Stimulated activated CD4-positive, alpha-beta T cell treated with anti-CD3 and anti-CD28 coated beads, Interleukin-15, amount 100 ng/mL, for 24 hours (primary cell): ENCODE measurements at places on chromosomes 12 and 14.
A peak's percentile ranks its signal among the peaks of the same experiment; 100 is the strongest.

- DNase-seq, result peak; percentile 25
Observed at GRCh38 chr14:101879529-101880336, 84.6 kb upstream of the DYNC1H1 start.

- DNase-seq, result no peak
Observed at GRCh38 chr12:54975875-54976274, 8.7 kb downstream of the TESPA1 start.

DNA sequence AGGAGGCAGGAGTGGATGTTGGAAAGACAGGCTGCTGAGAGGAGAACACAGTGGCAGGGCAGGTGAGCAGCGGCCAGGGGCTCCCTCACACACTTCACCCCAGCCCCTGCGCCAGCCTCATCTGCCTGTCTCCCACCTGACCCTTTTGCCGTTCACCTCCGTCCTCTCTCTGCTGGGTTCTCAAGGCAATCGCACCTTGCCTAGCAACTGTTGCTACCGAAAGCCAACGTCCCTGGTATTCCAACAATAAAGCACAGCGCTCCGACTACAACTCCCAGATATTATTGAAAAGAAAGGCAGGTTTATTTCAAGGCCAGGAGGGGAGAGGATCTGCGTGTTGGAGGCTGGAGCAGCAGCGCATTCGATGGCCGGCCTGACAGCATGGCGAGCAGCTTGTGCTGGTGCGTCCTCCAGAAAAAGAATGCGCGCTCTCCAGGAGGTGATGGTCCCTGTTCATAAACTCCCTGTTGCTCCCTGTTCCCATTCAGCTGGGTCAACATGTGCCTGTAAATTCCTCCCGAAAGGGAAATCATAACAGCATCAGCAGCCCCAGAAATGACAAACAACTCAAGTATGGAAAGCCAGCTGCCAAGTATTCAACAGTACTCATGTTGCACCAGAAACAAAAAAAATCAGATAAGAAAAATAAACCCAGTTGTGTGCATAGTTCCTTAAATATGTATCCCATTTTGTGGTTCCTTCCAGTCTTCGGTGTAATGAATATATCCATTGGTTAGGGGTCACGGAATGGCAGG is 153.0 kb upstream of the DIO3 start:
- no peak for DNase-seq

DNA sequence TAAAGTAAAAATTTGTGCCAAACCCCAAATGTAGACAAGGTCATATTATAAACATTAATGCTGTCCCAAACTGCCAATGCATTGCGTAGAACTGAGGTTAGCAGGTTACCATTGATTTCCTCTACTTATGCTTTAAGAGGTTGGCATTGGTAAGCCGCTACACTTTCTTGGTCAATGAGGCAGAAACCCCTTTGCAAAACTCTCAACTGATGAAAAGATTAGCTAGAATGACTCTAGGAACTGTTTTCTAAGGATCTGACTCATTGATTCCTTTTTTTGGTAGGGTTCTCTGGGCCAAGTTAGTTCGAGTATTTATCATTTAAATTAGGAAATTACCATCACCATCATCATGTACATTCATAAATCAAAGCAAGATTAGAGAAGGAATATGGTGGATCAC is 44.6 kb downstream of the HMGA2 start:
- DNase-seq, result no peak

DNA sequence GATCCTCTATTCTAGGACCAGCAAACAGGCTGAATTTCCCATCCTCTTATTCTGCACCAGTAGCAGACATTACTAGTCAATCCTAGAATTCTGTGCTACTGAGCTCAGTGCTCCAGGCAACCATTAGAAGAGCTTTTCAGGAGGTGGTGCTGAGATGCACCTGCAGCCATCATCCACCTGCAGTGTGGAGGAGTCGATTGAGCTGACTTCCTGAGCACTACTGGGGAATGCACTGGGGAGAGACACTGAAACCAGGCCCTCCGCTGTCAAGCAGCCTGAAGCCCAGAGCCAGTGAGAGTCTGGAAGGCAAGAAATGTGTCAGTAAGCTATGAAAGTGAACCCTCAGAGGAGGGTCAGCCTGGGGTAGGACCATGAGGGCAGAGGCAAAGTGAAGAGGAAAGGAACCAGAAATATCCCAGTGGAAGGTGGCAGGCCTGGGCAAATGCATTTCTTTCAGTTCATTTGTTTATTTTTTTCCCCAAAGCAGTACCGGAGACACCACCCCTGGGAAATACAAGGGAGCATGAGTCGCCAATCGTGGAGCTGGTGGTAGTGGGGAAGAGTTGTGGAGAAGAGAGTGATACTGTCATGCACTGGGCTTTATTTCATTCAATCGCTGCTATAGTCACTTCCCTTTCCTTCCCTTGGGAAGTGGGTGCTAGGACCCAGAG is 23.0 kb upstream of the SERPINA4 start:
- no peak for DNase-seq

GRCh38 chr14:86143248-86143647 is 613.3 kb downstream of the FLRT2 start:
- no peak for DNase-seq

DNA sequence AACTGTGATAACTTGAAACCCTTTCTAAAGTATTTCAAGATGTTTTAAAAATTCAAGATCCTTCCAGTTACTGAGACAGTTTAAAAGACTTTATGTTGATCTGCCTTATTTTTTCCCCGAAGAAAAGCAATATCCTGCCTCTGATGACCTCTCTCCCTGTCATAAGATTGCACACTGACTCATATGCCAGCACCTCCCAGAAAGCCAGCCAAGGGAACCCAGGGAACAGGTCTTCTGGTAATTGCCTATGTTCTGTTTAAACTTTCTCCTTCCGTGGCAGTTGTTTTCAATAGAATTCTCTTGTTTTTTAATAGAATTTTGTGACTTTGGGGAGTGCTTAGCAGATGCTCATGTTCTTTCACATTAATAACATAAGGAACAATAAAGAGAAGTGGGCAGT is 300.2 kb upstream of the PRKD1 start:
- DNase-seq, result no peak

DNA sequence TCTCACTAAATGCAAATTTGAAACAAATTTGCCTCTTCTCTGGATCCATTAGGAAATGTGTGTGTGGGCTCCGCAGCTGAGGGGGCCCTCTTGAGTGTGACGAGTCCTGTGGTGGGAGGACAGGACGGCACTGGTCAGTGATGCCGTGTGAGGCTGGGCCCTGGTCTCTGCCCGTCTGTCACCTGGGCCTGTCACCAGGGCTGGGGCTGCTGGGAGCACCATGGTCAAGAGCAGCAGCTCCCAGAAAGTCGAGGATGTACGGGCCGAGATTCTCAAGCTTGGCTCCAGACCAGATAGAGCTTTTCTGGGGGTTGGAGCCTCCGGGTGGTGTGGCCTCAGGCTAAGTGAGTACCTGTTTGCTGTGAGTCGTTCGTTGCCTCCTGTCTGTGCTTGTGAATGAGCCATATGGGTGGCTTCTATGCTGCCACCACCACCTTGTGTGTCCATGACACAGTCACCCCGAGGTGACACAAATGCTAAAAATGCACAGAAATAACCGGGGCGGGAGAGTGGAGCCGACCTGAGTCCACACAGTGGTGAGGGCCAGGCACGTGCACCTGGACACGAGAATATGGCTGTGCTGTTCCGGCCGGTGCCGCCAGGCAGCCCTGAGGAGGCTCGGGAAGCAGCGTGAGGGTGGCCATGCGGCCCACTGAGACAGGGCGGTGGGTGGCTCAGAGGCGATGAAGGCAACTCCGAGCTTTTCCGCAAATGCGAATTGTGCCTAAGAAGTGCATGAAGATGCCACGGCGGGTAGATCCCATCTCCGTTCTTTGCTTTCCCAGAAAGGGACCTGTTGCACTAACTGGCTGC is 8.7 kb downstream of the PGAM5 start:
- no peak for DNase-seq

DNA sequence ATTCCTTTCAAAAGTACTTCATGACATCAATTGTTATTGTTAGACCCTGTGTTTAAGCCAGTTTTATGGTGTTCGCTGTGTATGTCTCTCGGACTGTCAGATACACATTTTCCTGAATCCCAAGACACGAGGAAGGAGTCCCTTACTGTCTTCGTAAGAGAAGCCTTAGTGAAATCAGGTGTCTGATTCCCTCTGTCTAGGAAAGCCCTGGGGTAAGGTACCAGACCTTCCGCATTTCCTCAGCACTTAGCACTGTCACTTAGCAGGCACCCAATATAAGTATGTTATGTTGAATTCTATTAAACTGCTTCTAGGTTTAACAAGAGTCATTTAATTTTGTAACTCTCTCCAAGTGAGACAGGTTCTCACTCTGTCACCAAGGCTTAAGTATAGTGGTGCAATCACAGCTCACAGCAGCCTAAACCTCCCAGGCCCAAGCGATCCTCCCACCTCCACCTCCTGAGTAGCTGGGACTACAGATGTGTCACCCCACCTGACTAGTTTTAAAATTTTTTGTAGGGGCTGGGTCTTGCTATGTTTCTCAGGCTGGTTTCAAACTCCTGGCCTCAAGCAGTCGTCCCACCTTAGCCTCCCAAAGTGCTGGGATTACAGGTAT is 111.0 kb downstream of the BBS10 start:
- no peak for DNase-seq

- DNase-seq, result no peak
Observed at GRCh38 chr12:100399095-100399494, 42.2 kb downstream of the SLC17A8 start.

DNA sequence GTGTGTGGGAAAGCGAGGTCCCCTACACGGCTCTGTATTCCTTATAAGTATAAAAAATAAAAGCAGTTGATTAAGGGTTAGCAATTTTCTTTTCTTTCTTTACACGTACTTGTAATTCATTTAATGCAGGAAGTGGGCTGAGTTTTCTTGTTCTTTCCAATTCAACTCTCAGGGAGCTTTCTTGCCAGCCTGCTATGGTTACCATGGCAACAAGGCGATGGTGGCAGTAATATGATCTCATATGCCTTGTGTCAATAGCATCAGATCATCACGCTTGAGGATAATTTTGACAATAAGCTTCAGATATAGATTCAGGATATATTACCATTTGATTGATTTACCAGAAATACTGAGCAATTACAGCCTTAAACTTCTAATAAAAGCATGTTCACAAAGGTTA is 466.5 kb downstream of the APAF1 start:
- no peak for DNase-seq

- no peak for DNase-seq
Observed at GRCh38 chr12:13204428-13204827, 7.9 kb downstream of the EMP1 start.

- DNase-seq, result no peak
Observed at GRCh38 chr12:71008616-71009015, 88.1 kb upstream of the PTPRR start.

DNA sequence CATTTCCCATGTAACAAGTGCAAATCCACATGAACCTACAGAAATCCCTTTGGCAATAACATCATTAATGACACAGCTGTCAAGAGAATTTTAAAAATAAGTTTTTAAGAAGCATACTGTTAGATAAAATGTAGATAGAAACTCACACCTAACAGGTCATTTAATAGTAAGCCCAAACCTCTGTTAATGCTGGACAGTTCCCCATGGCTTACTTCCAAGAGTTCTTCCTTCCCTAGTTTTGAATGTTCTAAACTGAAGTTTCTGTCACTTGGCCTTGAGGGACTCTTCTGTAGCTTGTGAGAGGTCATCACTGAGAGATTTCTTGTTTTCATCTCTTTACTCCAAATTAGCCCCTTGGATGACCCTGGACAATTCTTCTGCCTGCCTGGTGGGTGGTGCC is 22.7 kb downstream of the OTX2 start:
- DNase-seq, result no peak

GRCh38 chr12:15837141-15837790 is 44.9 kb upstream of the STRAP start:
- DNase-seq, result no peak

DNA sequence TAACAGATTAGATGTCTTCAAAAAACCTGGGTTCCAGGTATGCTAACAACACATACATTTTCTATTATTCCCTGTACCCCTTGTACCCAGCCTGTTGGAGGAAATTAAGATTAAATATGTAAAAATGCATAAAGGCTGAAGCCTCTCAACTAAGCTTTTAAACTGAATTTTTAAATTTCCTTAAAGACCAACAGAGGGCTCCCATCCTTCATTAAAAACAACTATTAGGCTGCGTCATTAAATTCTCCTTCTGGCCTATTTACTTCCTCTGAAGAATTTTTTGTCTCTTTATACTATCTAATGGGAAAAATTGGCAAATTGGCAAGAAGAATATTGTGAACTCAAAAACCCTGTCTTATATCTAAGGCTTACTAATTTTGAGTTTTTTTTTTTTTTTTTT is 21.8 kb downstream of the SENP1 start:
- DNase-seq, result no peak

GRCh38 chr14:105207460-105207901 is 26.4 kb upstream of the NUDT14 start:
- DNase-seq, result no peak

DNA sequence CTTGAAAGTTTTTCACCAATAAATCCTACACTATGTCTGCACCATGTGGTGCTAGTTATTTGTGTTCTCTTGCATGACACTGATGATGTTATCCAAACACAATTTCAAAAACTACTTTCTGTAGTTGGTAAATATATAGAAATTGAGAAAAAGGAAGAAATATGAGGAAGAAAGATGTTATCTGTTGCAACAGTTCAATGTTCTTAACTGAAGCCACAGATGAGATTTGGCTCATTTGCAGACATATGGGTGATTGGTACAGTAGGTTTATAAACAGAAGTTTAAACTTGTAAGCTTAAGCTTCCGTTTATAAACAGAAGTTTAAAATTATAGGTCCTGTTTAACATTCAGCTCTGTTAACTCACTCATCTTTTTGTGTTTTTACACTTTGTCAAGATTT is at the start of gene CLEC12A:
Gene CLEC12A, plus strand, starts transcription at position 229 of the 400 bp plus-strand sequence. CDS start 188 bp downstream, outside the sequence.
- DNase-seq, result no peak

GRCh38 chr12:116213014-116213413 is 64.5 kb downstream of the MED13L start:
- DNase-seq, result no peak

GRCh38 chr12:54415221-54415929 is 3.7 kb downstream of the ITGA5 start:
- no peak for DNase-seq

DNA sequence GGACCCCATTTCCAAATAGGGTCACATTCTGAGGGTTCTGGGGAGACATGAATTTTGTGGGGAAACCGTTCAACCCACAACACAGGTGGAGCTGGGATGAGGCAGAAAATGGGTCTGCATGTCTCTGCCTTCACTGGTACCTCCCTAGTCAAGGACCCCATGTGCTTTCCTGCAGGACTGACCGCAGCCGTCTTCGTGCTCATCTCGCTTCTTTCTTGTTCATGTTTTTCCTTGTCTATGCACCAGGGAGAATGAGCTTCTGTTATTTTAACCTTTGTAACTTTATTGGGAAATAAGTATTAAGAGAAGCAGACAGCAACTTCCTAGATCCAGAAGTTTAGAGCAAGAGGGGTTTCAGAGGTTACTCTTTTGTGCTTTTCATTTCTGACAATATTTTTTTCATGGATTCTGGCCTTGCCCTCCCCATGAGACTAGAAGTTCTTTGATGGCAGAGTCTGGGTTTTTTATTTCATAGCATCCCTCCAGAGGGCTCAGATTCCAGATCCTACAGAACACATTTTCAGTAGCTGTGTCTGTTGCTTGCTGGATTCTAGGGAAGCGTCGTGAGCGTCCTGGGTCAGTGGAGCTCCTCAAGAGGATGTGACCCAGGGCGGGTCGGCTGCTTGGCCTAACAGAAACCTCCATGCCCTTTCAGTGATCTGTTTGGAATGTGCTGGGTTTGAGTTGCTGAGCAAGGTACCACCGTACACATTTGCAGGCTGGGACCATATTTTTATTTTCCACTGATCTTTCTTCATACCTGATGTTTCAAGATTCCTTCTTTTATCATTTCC is 104.2 kb downstream of the ADGRD1 start:
- DNase-seq, result no peak

- peak; percentile 36 for DNase-seq
Observed at GRCh38 chr12:45655186-45655585, 74.3 kb upstream of the ARID2 start.
